Caudate nucleus (tissue), 63 donors: ENCODE measurements at places on chromosomes 7 and 10.

DNA sequence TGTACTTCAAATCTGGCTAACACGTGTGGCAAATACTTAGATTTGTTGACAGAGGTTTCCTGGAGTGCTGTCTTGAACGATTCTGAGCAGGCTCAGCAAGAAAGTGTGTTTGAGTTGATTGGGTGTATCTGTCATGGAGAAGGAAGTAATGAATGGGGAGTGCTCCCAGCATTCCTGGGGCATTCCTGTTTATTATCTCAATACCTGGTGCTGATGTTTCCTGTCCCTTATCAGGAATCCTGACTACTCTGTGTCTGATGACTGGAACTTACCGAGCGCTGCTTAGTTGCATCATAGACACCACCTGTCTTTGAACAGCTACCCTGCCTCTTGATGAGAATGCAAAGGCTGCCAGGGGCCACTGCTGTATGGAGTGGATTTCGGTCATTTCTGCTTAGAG, 41.0 kb upstream of the TMEM248 start:
- no peak for DNase-seq

DNA sequence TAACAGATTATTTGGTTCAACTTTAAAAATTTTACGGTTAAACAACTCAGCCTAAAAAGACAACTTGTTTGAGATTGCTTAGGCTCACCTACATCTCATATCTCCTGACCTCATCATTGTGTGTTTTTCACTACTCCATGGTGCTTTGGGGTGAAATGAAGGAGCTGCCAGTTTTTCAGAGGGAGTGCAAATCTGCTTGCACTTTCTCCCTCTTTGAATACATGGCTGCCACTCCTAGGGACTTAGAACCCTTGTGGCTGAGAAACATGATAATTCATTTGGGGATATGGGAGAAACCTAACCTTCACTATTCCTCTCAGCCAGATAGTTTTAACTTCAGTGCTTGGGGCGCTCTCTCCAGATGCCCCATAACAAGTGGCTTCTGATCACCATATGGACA, 2.7 kb downstream of the CCSER2 start:
- DNase-seq, result no peak

DNA sequence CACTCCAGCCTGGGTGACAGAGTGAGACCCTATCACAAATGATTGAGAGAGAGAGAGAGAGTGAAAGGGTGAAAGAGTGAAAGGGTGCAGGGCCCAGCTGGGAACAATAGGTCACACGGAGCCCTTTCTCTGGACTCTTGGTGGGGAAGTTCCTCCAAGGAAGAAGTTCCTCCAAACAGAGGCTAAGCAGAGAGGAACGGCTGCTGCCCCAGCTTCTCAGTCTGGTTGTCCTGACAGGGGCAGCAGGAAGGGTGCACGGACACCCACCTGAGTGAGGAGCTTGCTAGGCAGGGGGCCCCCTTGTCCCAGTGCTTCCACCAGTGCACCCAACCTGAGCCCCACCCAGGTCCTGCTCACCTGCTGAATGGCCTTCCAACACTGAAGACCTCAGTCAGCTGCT, 38.8 kb upstream of the MYL10 start:
- DNase-seq, result no peak

DNA sequence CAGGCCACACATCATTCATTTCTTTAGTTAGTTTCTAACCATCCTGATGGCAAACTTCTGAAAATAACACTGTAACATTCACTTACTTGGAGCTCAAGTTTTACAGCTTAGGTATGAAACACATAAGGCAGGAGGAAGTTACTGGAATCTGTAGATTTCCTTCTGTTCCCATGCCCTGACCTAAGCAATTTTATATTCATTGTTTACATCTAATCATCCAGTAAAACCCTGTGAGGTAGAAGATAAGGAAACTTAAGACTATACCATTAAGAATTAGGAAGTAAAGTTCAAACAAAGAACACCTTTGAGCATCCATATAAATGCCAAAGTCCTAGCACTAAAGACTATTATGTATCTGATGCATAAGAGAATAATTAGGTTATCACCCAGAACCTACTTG, 19.5 kb downstream of the RALA start:
- DNase-seq, result no peak

GRCh38 chr7:65251851-65252620, 121.6 kb upstream of the ZNF92 start:
- DNase-seq, result no peak

DNA sequence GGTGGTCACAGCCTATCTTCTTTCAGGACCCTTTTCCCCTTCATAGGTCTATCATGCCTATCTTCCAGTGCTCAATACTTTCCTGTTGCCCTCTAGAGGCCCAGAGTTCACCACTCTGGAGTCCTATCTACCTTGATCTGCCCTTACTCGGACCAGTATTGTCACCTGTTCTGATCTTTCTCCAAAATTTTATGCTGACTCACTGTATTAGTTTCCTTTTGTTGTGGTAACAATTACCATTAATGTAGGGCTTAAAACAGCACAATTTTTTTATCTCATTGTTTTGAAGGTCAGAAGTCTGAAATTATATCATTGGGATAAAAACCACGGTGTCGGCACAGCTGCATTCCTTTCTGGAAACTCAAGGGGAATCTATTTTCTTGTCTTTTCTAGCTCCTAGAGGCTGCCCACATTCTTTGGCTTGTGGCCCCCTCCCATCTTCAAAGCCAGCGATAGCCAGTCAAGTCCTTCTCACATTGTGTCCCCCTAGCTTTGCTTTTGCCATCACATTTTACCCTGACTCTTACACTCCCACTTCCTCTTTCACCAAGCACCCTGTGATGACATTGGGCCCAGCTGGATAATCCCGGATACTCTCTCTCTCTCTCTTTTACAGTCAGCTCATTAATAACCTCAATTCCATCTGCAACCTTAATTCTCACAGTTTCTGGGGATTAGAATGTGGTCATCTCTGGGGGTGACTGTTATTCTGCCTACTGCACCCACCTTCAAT, 54.6 kb downstream of the TFAM start:
- DNase-seq, result no peak

DNA sequence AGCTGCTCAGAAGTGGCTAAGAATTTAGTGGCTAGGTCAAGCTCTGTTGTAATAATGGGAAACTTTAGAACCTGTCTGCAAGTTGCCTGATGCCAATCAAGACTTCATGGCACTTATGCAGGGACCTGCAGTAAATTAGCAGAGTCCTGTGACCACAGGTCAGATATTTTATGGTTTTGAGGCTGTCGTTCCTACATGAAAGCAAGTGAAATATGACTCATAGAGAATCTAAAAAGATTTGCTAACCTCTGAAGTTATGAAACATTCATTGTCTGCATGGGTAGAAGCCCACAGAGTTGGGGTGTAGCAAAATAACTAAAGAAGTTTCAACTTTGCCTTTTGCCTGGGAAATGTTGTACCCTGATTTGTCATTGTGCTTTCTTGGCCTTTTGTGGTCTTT, 32.3 kb downstream of the SLC39A12 start:
- no peak for DNase-seq

DNA sequence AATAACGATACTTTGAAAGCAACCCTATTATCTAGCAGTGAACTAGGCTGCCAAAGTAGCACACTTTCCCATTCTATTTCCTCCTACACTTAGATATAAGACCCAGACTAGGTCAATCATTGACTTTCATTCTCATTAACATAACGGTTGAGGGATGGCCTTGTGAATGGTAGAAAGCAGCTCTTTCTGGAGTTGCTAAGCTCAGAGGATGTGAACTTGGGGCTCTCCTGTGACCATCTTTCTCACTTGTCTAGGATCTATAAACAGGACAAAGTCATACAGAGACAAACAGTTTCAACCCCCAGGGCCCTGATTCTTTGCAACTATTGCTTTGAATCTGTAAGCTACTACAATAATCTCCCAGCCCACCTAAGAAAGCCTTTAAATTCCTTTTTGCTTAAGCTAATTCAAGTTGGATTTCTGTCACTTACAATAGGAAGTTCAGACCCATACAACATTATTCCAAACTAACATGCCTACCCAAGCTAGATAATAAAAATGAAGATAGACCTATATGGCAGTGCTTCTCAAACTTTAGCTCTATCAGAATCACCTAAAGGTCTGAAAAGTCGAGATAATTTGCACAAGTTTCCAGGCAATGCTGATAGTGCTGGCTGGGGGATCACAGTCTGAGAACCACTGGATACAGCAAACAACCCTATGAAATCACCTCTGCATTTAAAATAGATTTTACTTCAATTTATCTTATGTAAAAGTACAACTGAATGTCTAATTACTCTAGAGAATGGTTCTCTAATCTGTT, 16.7 kb downstream of the P4HA1 start:
- no peak for DNase-seq

GRCh38 chr10:32409741-32410140, 36.2 kb upstream of the CCDC7 start:
- no peak for DNase-seq

GRCh38 chr7:48289656-48290055, 118.4 kb downstream of the ABCA13 start:
- no peak for DNase-seq

- DNase-seq, result no peak
Measured at GRCh38 chr7:116209561-116210070, 723 bp upstream of the TES start.

- DNase-seq, result no peak
Measured at GRCh38 chr10:93060887-93061593, 442 bp downstream of the CYP26C1 start.

- no peak for DNase-seq
Measured at GRCh38 chr7:54864663-54865062, 105.7 kb upstream of the SEC61G start.

DNA sequence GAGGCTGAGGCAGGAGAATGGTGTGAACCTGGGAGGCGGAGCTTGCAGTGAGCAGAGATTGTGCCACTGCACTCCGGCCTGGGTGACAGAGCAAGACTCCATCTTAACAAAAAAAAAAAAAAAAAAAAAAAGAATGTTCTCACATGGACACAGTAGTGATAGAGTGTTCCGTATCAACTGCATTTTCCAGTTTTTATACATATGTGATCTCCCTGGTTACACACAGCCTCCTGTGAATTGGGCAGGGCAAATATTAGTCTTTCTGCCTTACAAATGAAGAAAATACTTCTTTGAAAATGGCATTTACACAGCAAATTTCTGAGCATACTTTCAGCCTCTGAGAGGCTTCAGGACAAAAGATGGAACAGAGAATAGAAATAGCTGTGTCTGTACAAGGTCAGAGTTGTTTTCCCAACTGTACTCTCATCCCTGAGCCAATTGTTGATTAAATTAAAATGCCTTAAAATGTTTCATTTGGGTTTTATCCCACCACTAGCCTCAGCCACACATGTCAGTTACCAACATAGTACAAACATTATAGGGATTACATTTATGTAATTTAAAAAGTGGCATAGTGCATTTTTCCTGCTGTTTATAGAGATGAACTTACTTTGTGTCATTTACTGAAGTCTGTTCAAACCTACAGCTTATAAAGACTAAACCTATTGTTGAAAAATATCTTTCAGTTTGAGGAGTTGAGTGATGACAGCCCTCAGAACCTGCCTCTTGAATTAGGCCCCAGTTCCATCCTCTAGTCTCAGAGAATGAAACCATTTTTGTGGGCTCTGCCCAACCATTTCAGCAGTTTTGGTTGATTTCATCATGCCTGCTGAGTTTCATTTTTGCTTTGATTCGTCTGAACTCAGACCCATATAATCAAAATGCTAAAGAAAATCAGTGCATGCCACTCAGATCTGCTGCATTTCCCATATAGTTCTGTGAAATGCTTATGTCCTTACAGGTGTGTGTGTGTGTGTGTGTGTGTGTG, 609.4 kb upstream of the C7orf33 start:
- no peak for DNase-seq

GRCh38 chr10:47022311-47023131, 111.3 kb downstream of the PTPN20 start:
- no peak for DNase-seq

DNA sequence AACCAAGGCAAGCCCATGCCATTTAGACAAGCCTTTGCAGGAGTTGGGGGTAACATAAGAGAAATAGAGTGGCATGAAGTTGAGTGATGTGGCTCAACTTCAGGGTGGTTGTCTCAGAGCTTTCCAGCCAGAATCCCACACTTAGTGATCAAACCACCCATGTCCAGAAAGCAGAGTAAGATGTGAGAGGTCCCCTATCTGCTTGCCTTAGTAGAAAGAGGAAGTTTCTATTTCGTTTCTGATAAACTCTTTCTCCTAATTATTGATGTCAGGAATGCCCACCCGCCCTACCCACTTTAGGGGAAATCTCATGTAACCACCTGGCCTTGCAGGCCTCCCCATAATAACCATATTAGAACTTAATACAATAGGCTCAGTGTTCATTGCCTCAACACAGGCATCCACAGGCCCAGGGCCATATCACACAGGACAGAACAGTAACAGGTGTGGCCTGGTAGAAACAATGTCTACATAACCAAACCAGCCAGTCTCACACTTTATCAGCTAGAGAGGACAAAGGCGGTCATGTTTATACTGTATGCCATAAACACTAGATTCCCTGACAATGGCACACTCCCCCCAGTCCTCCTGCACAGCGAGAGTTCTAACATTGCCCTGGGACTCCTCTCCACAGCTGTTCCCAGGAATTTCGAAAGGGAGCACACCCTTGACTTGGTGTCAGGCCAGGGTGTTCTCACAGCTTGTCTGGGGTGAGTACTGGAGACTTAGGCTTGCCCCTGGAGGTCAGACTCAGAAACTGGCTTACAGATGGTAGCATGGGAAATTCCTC, 364.4 kb downstream of the CXCL12 start:
- no peak for DNase-seq
